ENCODE measurements at places on chromosomes 6 and 20.

GRCh38 chr6:33688451-33689147 lies 22.9 kb downstream of the UQCC2 start:
- no peak for DNase-seq

GRCh38 chr6:52125139-52125538 lies 37.7 kb upstream of the PKHD1 start:
- no peak for DNase-seq

- DNase-seq, result no peak
Observed at GRCh38 chr6:82607998-82608725, 244.5 kb downstream of the TPBG start.

DNA sequence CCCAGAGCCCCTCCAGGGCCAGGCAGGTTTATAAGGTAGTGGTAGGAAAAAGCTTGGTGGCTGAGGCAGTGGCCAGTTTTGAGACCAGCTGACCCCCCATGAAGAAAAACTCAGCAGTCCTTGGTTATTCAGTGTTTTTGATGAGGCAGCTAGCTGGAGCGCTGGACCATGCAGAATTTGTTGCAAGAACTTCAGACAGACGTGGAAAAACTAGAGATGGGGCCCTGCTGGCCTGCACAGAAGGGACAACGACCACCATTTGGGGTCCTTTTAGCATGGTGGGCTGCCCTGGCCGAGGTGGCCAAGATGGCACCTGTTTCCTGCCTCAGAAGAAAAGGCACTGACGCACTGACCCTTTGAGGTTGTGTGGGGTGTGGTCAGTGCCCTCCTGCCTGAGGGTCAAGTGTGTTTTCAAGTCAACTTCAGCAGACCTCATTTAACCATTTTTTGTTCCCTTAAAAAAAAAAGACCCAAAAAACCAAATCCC lies 2.7 kb downstream of the RPS21 start:
- no peak for DNase-seq
